ENCODE measurements at places on chromosomes 2 and 18.

GRCh38 chr2:9115229-9115628, 91.4 kb upstream of the ASAP2 start:
- no peak for DNase-seq

DNA sequence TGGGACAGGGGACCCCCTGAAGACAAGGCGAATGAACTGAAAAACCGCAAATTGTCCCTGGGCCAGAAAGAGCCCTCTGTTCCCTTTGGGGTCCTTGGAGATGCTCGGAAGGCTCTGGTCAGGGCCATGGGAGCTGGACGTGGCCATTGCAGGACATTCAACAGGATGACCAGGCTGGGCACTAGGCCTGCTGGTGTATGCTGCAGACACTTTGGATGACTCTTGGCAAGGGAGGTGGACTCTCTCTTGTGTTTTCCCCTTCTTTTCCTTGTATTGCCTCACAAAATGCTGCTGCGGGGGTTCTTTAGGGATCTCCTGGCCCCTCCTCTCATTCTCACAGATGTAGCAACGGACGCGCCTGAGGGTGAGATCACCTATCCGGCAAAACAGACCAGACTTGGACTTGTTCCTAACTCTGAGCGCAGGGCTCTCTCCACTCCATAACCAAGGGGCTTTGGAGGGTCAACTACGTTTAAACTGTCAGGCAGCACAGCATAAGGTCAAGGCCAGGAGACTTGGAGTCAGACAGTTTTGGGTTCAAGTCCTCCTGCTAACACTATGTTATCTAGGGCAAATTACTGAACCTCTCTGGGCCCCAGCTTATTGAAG, 41.8 kb upstream of the SH3RF3 start:
- no peak for DNase-seq

DNA sequence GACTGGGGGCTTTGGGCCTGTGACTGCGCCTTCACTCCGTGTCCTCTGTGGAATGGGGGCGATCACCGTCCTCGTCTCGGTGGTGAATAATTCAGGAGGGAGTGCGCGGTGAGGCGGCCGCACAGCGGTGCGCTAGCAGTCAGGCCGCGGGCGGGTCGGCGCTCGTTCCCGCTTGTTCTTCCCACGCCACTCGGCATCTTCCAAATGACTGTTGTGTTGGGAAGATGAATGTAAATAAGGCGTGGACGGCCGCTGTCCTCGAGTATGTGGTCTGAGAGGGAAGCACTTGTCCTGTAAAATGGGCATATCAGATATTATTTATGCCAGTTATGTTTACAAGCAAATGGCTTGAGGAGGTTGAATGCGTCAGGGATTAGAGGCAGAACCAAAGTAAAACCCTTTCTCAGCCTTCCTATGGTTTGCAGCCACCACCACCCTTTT, 608 bp upstream of the VPS4B start:
- no peak for DNase-seq

DNA sequence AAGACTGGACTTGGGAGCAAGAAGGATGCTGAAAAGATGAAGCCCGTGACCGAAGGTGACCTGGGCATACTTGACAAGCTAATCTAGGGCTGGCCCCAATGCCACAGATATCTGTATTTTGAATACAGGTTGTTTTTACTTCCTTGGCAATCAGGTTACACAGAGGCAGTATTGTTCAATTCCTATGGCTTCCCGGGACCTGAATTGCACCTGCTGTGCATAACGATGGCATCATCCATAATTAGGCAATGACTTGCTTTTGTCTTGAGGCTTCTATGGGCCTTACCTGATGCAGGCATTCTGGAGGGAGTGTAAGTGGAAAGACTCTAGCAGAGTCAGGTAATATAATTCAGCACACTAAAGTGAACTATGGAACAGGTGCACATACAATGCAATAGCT, 60.6 kb upstream of the CUL3 start:
- no peak for DNase-seq

- DNase-seq, result no peak
Observed at GRCh38 chr18:58549814-58550339, 79.0 kb downstream of the ALPK2 start.

DNA sequence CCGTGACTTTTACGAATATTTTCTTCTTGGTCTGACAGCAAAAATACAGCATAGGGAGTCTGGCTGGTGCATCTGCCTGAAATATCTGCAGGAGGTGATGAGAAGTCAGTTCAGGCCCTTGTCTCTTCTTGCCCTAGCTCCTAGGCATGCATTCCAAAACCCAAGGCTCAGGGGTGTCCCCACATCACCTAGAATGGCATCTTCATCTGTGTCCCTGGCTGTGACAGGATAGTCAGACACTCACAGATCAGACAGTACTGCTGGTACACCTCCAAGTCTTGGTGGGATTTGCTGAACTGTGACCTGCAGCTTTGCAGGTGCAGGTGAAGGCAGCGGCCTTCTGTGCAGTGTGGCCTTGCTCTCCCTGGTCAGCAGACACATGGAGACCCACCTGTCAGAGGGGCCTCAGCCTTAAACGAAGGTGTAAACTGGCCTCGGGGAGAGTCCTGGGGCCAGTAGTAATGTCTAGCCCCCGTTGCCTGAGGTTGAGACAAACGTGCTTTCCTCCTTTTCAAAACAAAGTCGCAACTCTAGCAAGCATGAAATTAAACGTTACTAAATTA, 42.8 kb downstream of the MBP start:
- DNase-seq, result no peak

- DNase-seq, result no peak
Observed at GRCh38 chr18:49527631-49528327, 34.1 kb upstream of the LIPG start.

DNA sequence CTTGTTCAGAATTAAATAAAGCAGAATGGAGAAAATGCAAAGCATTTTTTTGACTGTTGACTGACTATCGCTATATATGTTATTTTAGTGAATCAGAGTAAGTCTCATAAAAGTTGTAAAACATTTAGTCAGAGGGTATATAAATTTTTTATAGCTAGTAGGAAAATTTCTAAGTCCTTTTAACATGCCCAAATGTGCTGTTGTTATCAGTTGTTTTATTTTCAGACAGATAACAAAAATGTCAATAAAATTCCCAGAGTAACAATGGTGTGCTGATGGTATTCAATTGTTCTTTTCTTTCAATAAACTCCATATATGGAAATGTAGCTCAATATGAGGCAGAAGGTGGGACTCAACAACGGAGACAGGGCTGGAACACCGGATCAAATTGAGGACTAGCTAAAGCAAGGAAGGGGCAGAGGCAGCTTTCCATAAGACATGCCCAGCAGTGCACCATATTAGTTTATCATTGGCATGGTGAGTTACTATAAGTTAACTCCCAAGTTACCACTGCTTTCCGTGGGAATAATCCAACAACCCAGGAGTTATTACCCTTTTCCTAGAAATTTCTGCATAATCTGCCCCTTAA, 26.6 kb downstream of the GULP1 start:
- DNase-seq, result no peak

GRCh38 chr2:28751956-28752630, 463 bp downstream of the PPP1CB start:
- DNase-seq, result no peak

- no peak for DNase-seq
Observed at GRCh38 chr2:28796620-28797019, 14.0 kb upstream of the SPDYA start.

DNA sequence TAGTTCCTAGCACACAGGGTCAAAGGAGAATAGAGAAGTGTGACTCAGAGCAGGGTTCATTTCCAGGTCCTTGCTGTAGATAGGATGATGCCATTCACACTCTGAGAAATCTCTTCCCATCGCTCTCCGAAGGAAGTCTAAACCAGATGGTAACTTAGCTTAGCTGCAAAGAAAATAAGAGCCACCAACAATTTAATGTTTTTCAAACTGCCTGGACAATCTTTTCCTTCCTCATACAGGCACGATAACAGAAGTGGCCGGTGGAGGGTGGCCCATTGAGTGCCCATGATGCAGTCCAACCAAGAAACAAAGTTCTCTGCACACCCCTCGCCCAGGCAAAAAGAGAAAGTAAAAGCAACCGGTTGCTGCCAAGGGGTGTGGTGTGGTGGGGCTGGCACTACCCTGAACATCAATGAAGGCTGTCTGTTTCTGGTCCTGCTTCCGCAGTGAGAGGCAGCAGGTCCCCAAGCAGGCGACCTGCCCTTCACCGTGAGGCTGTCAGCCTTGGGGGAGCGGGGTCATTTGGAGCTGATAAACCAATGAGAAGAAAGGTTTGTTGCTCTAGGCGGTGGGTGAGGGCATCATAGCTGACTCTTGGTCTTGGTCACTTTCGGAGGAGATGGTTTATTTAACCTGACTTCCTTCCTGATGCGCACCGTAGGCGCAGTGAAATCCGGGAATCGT, 105.6 kb upstream of the CD302 start:
- DNase-seq, result no peak

DNA sequence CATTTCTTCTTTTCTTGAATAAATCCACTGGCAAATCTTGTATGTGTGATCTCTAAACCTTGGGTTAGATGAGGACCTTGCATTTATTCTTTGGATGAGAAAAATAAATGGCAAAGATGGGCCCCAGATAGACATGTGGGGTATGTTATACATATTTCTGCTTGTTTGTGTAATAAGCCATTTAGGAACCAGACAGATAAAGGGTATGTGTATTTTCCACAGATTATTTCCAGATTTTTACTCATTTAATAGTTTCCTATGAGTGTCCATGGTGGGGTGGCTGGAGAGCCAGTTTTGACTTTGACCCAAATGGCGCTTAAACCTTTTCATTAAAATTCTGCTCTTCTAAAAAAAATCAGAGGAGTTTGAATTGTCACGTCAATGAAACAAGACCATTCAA, 102.8 kb downstream of the MYCN start:
- DNase-seq, result no peak

DNA sequence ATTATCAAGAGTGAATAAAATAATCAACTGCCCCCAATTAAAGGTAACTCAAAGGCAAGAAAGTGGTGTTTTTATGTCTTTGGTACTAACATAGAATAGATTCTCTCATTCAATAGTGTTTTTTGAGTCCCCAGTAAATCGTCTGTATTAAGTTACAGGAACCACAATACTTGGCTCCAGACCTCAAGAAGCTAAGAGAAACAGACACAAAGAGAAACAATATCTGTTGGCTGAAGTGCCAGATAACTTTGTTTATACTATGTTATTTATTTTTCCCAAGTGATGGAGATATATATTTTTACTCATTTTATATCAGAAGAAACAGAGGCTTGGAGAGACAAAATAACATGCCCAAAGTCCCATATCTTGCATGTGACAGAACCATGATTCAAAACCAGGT, 201.7 kb upstream of the HNRNPA3 start:
- no peak for DNase-seq

- DNase-seq, result no peak
Observed at GRCh38 chr2:31660165-31660564, 79.4 kb upstream of the SRD5A2 start.

DNA sequence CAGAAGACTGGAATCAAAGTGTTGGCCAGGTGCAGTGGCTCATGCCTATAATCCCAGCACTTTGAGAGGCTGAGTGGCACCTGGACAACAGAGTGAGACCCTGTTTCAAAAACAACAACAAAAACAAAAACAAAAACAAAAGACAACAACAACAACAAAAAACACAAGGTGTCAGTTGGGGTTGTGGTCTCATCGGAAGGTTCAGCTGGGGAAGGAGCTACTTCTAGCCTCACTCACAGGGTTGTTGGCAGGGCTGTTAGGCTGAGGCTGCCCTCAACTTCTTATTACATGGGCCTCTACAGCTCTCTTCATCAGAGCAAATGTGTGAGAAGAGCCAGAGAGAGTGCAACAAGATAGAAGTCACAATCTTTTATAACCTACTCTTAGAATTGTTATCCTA, 34.6 kb upstream of the CAB39 start:
- DNase-seq, result no peak

DNA sequence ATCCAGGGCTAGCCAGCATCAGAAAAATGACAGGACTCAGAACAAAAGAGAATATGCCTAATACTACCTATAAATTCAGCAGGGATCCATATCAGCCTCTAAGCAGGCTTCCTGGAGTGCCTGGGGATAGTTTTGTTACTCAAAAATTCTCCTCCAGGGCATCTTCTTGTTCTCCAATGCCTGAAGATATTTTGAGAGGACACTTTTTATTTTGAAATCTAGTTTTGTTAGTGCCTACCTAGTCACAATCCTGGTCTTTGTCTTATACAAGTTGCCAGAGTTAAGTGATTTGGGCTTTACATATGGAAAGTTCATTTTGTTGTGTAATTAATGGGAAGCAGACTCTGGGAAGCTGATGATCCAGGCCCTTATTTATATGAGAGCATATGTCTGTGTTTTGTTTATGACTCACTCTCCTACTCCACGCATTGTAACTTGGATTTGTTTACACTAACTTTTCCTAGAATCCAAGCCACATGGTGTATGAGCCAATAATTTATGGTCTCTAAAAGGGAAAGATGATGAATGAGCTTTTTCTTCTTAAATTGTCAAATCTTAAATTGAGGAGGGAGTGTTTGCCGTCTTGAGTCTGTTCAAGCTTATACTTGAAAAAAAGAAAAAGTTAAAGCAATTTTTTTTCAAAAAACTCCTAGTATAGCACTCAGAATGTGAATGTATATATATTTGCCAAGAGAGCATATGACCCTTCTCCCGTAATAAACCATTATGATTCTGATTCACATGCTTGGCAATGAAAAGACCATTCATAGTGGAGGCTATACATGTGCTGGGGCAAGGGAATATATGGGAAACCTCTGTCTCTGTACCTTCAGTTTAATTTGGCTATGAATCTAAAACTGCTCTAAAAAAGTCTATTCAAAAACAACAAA, 370.3 kb downstream of the SETBP1 start:
- DNase-seq, result no peak

DNA sequence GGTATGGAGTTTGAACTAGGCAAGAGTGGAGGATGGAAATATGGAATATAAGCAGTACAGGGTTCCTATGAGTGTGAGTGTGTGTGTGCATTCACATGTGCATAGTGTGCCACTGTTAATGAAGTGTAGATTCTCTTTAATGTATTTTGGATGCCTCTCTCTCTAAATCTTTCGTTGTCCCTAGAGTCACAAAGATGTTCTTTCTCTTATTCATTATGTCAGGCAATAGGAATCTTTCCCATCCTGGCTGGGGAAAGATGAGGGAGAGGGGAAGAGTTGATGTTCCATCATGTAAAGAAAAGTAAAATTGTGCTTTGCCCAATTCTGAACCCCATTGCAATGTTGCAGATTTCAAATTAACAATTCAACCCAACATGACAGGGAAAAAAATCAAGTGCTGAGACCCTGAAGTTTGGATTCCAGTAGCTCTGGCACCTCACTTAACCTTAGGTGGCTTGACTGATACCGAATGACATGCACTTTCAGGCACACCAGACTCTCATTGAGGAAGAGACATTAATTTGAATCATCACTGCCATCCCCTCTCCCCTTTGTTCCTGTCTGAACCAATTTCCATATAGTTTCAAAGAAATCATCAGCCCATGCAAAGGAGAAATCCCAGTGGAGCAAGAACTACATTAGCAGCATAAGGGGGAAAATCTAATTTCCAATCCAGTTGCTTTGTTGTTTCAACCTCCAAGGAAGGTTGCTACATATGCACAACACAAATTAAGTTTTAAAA, 28.0 kb downstream of the KLF7 start:
- DNase-seq, result no peak

- no peak for DNase-seq
Observed at GRCh38 chr2:236656166-236656565, 86.5 kb downstream of the ACKR3 start.
